Stimulated activated CD8-positive, alpha-beta memory T cell treated with anti-CD3 and anti-CD28 coated beads, Interleukin-4, amount 100 ng/mL, for 1 hour (primary cell): ENCODE measurements at places on chromosomes 2 and 18.

DNA sequence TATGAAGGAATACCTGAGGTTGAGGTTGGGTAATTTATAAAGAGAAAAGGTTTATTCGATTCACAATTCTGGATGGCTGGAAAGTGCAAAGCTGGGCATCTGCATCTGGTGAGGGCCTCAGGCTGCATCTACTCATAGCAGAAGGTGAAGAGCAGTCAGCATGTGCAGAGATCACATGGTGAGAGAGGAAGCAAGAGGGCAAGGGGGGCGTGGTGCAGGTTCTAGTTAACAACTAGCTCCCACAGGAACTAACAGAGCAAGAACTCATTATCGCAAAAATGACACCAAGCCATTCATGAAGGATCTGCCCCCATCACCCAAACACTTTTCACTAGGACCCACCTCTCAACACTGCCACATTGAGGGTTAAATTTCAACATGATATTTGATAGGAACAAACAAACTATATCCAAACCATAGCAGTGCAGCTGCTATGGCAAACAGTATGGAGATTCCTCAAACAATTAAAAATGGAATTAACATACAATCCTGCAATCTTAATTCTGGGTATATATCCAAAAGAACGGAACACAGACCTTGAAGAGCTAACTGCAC is 72.8 kb upstream of the LDLRAD4 start:
- no peak for DNase-seq

DNA sequence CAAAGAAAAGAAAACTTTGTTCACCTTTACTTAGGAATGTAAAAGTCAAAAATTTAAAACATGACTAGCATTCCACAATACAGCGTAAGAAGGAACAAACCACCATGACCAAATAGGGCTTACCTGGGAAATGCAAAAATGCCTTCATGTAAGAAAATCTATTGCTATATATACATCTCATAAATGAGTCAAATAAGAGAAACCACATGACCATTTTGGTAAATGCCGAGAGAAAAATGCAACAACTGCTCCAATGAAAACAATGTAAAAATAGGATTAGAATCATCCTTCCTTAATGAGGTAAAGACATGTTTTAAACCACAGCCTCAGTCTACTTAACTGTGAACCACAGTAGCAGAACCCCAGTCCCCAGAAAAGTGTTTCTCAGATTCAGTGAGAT is 49.4 kb downstream of the TGOLN2 start:
- DNase-seq, result no peak

DNA sequence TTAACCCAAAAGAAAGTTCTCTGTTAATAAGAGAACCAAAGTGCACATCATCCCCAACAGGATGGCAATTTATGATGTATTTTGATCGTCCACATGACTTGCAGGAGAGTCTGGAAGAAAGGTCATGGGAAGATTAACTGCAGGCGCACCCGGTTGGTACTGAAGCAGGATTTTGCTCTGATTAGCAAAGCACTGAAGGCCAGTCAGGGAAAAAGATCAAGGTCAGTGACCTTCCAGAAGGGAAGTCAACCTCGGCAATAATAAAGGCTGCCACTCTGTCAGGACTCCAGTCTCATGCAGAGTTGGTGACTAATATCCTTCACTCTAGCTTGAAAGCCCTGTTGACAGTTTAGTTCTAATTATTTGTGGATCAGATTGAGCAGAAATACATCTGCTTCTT is 432.7 kb upstream of the RAB12 start:
- no peak for DNase-seq

GRCh38 chr2:240259201-240259923 is 118.9 kb upstream of the OTOS start:
- no peak for DNase-seq

DNA sequence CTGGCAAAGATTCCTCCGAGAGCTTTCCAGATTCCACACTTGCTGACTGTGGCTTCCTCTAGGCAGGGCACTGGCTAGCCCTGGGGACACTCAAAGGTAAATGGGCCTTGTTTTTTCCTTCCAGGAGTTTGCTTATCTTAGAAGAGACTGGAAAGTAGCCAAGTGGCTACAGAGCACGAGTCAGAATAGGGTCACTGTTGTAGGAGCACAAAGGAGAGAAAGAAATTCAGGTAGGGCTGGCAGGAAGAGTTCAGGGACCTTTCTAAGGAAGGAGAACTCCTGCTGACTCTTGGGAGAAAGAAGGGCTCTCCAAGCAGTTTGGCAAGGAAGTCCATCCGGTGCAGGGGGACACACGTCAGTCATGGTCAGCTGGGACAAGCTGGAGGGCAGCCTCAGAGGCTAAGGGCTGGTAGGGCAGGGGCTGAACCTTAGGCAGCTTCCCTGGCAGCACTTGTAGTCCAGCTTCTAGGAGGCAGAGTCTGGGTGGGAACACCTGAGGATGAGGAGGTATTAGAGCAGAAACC is 39.5 kb downstream of the NIFK start:
- DNase-seq, result no peak

DNA sequence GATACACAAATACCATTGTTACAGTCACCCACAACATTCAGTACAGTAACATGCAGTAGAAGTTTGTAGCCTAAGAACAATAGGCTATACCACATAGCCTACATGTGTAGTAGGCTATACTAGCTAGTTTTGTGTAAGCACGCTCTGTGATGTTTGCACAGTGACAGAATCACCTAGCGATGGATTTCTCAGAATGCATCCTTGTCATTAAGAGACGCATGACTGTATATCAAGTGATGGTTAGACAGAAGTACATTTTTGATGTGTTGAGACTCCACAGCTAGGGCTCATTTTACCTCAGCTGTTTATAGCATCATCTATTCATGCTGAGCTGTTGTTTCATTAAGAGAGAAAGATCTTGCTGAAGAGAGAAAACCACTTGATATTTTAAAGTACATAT is 19.4 kb downstream of the PLEKHA3 start:
- no peak for DNase-seq

- DNase-seq, result no peak
These were observed 64.1 kb downstream of the CHRNA1 start for GRCh38 chr2:174699993-174700766.

DNA sequence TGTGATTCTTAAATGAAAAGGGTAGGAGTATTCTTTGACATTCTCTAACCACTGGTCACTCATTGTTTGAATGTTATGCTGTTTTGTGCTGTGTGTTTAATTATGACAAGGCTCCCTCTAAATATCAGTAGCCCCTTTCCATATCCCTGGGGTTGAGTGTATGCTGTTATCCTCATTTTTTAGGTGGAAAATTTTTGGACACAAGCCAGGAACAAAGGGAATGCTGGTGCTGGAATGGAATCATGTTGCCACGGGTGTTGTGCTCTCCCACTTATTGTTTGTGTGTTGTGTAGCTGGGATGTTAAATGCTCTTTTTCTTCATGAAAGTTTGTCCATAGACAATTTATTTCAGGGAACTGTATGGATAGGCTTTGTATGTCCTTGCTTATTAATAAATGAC is 43.3 kb downstream of the ZNF532 start:
- no peak for DNase-seq

DNA sequence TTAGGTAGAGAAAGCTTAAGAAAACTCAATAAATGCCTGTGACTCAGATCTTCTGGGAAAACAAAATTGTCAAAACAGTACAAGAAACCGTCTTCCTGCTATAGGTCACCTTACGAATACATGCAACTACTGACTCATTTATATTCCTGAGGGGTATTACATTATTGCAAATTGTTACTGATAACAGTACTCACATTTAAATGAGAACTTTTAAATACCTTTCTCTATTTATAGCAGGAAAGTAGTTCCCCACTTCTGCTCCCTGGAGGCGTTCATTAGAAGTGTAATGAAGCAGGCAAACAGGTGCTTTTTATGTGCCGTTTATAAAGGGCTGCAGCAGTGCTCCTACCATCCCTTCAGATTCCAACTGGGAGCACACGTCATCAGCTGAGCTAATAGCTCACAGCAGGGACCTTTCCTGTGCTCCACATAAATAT is 65.1 kb upstream of the RPRM start:
- no peak for DNase-seq

- DNase-seq, result no peak
These were observed 65.5 kb upstream of the PMAIP1 start for GRCh38 chr18:59834267-59834666.

GRCh38 chr2:167572883-167573619 is 674.3 kb downstream of the STK39 start:
- DNase-seq, result no peak

- no peak for DNase-seq
These were observed 10.4 kb upstream of the TMX3 start for GRCh38 chr18:68725346-68725745.

DNA sequence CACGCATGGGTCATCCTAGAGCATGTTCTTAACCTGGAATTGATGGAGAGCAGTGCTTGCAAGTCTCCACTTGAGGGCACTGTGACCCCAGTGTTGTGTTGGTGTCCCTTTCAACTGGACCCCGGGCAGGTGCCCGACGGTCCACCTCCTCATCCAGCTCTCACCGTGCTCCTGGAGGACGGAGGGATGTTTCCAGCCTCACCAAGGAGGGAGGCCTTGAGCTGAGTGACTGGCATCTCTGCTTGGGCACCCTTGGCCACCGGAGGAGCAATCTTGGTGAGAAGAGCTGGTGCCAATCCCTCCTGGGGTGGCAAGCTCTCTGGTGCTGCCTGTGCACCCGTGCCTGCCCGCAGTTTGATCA is 45.4 kb upstream of the ASB18 start:
- DNase-seq, result no peak

- DNase-seq, result no peak
These were observed 368.1 kb upstream of the HNRNPA3 start for GRCh38 chr2:176844461-176844860.

- no peak for DNase-seq
These were observed 188.6 kb downstream of the ARL4C start for GRCh38 chr2:234308073-234308812.

- no peak for DNase-seq
These were observed 3.6 kb downstream of the ARID5A start for GRCh38 chr2:96540136-96540535.

GRCh38 chr2:128326346-128326745 is 7.7 kb upstream of the HS6ST1 start:
- no peak for DNase-seq

- no peak for DNase-seq
These were observed 17.5 kb downstream of the ASB1 start for GRCh38 chr2:238444242-238444641.

GRCh38 chr2:7057865-7058400 is 140.7 kb downstream of the RNF144A start:
- no peak for DNase-seq

DNA sequence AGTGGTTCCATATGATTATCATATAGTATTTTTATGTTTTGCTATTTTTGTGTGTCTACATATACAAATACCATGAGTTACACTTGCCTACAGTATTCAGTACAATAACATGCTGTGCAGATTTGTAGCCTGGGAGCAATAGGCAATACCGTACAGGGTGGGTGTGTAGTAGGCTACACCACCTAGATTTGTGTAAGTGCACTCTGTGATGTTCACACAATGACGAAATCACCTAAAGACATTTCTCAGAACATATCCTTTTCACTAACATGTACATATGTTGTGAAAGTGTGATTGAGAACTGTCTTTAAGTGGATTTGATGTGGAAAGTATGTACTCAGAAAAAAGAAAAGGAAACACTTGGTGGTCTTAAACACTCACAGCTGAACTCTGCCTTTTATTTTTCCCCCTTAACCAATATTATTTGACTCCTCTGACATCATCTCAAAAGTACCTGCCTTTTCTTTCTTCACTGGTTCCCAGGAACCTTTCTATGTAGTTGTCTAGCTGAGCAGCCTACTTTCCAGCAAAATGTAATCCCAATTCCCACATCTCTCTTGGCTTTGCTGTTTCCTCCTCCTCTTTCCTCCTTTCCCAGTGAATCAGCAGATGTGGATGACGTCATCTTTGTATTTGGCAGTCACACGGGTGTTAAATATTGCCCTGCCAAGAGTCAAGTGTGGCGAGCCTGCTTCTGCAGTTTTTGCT is 47.7 kb downstream of the OSBPL6 start:
- DNase-seq, result no peak

DNA sequence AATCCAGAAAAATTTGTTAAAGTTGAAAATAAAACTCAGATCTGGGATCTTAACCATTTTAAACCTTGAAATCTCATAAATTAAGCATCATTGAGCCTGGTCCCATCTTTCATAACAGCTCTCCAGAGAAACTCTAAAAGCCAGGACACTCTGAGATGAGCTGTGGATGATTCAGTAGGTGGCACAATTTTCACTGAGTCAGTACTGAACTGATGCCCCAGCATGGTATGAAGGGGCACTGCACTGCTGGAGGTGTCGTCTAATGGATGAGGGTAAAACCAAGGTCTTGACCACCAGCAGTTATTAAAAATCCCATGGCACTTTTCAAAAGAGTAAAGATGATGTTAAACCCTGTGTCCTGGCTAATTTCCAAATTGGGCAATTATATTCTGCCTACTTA is 170.6 kb downstream of the FIGN start:
- no peak for DNase-seq

GRCh38 chr2:131032393-131032836 is 60.8 kb downstream of the FAM168B start:
- no peak for DNase-seq

GRCh38 chr2:57698392-57698791 is 348.2 kb upstream of the VRK2 start:
- DNase-seq, result no peak

DNA sequence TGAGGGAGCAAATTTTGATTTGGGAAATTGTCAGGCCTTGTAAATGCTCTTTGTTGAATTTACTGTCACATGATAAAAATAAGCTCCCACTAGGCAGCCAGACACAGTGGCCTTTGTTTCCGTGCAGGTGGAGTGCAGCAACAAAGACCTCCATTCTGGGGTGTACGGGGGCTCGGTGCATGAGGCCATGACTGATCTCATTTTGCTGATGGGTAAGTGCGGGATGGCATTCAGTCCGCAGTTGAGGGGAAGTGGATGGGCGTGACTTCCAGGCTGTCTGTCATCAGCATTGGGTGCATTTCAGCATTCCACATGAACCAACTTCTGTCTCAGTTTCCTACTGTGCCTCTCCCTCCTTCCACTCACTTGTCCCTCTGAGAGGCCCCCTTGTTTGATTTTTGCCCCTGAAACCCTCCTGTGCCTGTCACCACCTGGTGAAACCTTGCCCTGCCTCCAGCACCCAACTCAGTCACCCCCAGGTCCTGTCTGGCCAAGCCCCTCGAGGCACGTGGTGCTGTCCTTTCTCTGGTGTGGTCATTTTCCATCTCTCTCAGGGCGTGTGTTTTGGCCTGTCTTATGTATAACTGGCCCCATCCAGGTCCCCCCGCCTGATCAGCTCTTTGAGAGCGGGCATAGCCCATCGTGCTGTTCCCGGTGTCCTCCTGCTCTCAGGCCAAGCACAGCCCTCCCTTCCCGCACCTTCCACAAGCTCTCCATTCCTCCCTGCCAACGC is 16.3 kb downstream of the CNDP2 start:
- DNase-seq, result no peak
